Activated naive CD8-positive, alpha-beta T cell treated with anti-CD3 and anti-CD28 coated beads, Interleukin-2, amount 50 U/mL, for 24 hours (primary cell): ENCODE measurements at places on chromosomes 16 and 17.

DNA sequence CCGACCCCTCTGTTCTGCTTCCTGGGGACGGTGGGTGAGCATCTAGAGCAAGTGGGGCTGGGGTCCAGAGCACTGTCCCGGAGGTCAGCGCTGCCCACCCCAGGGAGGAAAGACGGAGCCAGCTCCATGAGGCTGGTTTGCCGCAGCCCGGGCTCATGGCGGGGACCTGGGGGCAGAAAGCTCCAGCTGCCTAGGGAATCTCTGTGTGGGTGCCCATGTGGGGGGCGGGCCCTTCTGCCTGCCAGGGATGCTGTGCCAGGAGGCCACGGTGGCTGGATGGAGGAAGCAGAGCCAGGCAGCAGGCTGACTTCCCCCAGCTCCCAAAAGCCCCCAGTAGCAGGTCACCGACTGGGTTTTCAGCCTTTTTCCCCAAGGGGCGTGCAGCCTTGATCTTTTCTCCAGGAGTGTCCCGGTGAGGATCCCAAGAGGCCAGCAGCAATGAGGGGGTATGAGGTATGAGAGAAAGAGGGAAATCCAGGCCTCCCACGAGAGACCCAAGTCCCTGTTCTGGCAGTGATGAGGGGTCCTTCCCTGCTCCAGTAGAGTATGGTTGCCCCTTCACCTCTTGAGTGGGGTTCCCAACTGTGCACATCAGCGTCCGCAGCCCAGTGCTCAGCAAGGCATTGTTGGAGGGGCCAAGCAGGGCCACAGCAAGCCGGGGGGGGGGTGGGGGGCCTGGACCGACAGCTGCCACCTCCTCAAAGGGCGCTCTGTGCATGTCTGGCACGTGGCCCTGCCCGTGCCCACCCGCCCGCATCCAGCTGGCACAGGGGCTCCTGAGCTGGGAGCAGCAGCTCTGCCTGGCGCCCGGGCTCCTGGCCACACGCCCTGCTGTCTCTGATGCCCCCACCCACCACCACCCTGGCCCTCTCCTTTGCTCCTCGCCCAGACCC, 15.6 kb upstream of the BCAR1 start:
- no peak for DNase-seq

DNA sequence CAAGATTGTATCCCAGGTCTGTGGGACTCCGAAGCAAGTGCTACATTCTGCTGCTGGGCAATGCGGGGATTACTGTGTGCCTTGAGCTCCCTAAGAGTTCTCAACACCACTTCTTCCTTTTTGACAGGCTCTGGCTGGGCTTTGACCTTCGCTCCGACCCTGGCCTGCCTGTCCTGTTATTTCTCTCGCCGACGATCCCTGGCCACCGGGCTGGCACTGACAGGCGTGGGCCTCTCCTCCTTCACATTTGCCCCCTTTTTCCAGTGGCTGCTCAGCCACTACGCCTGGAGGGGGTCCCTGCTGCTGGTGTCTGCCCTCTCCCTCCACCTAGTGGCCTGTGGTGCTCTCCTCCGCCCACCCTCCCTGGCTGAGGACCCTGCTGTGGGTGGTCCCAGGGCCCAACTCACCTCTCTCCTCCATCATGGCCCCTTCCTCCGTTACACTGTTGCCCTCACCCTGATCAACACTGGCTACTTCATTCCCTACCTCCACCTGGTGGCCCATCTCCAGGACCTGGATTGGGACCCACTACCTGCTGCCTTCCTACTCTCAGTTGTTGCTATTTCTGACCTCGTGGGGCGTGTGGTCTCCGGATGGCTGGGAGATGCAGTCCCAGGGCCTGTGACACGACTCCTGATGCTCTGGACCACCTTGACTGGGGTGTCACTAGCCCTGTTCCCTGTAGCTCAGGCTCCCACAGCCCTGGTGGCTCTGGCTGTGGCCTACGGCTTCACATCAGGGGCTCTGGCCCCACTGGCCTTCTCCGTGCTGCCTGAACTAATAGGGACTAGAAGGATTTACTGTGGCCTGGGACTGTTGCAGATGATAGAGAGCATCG, 2.4 kb downstream of the SLC16A13 start:
- DNase-seq: no peak

GRCh38 chr16:58425756-58426494, 33.7 kb downstream of the GINS3 start:
- DNase-seq: peak; percentile 55

GRCh38 chr16:525520-526180, 1.9 kb upstream of the CAPN15 start:
- DNase-seq: peak; percentile 72

DNA sequence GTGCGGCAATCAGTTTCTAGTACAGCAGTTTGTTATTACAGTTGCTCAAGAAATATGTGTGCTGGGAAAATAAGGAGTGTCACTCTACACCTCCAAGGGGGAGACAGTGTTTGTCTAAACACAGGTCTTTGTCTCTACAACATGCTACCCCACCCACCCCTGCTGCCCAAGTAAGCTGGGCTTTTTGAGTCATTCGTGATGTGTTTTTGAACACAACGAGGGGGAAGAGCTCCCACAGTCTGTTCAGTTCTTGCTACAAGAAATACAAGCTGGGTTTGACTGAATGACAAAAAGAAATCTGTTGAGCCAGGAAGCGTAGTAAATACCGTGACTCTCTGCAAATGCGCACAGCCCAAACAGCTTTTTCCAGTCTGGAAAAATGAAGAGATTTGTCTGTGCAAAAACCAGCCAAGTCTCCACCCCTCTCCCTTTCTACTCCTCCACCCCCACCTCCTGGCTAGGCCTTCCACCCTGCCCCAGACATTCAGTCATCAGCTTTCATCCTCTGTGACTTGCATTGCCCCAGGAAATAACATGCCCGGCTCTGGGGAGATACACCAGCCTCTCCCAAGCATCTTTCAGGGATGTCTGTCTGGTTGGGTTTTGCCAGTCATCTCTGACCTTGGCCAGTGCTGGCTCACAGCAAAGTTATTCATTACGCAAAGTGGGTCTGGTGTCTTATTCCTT, 25.7 kb downstream of the CHD9 start:
- DNase-seq: no peak

- no peak for DNase-seq
Measured at GRCh38 chr16:80719573-80719972, 84.8 kb downstream of the CDYL2 start.

DNA sequence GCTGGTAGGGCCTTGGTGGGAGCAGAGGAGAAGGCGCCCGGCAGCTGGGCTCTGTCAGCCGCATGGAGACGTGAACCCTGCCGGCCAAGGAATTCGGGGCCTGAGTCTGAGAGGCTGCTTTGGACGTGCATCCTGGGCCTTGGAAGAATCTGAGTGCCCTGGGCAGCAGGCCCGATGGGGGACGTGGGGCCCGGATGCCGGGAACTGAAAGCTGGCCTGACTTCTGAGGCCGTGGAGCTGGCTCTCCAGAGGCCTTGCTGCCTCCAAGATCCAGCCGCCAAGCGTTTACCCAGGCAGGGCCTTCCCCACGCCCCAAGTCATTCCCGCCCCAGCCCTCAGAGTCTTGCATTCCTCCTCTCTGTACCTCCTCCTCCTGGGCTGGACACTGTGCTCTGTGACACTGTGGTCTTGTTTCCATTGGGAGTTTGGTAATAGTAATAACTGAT, 37.2 kb downstream of the NKD1 start:
- no peak for DNase-seq

DNA sequence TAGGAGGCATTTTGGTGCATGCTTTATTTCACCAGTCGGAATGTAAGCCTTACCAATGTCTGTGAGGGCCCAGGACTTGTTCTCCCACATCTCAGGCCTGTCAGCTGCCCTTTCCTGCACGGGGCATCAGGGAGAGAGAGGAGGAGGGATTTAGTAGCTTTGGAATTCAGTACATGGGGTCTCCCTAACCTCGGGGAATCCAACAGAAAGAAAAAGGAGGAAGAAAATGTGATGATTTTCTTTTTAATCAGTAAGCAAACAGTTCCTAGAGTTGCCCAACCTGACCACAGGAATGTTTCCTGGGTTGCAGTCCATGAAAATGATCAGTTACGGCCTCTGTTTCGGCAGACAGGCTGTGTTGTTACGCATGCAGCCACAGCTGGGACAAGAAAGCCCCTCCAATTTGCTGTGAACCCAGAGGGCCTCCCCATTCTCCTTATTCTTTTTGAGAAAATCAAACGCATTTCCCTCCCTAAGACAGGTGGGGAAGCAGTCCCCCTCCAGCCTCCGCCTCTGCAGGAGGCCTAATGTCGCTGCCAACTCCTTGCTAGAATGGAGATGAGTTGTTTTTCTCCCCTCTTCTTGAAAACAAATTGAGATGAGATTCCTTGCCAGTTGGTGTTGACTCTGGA, 53.1 kb upstream of the TANGO6 start:
- DNase-seq: no peak

DNA sequence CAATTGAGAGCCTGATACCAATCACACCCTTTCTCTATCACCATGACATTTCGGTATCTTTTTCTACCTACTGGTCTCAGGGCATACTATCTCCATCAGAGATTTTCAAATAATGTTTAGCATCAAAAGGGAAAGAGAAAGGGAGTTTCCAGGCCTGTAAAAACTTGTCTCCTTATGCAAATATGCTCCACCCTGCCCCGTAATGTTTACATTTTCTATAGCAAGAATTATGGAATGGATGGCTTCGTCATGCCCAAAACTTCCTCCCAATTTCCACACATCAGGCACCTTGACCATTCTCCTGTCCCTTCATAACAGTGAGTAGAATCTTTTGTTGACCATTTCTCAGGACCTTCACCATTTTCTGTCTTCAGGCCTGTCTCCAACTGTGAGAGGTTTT, 30.9 kb upstream of the HLF start:
- DNase-seq: no peak

GRCh38 chr16:73032541-73033270, 15.2 kb downstream of the ZFHX3 start:
- DNase-seq: no peak

DNA sequence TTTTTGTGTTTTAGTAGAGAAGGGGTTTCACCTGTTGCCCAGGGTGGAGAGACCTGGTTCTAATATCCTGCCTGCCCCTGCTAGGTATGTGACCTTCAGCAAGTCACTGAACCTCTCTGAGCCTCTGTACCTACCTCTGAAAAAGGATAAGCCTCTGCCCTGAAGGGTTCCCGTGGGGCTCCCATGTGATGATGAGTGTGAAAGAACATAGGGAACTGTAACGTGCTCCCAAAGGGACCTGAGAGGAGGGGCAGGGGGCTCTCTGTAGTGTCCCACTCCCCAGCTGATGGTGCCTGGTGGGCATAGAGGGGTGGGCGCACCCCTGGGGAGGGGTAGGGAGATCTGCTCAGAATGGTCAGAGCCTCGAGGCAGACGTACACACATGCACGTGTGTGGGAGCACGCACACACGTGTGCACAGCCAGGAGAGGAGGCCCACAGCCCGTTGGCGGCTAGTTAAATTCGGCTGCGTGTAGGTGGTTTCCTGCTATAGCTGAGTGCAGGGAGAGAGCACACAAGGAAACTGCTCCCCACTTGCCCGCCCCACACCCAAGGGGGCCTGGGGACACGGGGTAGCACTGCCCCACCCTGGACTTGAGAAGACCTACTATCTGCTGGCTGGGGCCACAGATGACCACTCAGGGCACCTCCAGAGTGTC, 6.7 kb downstream of the KCNH4 start:
- no peak for DNase-seq

GRCh38 chr17:69870751-69871199, 204.2 kb upstream of the KCNJ16 start:
- DNase-seq: no peak
